ENCODE measurements at places on chromosomes 6 and 20.

- DNase-seq: no peak
Observed at GRCh38 chr20:23147964-23148730, 62.0 kb upstream of the CD93 start.

DNA sequence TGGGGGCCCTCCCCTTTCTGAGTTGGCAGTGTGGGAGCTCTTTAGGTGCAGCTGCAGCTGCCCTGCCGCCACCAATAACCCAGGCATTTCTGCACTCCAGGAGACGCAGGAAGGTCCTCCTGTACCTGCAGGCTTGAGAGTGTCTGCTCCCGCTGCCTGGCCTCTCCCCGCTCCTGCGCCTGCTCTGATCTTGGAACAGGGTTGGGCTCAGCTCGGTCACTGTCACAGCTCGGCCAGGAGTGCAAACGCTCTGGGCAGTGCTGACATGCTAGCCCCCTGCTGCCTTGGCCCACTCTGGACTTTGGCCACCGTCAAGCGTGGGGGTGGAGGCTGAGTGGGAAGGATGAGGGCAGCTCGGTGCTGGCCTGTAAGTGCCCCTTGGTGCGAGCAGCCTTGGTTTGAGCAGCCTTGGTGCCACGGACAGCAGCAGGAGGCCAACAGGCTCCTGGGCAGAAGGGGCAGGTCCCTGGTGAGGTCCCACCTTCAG, 738.1 kb upstream of the GJE1 start:
- DNase-seq: no peak

DNA sequence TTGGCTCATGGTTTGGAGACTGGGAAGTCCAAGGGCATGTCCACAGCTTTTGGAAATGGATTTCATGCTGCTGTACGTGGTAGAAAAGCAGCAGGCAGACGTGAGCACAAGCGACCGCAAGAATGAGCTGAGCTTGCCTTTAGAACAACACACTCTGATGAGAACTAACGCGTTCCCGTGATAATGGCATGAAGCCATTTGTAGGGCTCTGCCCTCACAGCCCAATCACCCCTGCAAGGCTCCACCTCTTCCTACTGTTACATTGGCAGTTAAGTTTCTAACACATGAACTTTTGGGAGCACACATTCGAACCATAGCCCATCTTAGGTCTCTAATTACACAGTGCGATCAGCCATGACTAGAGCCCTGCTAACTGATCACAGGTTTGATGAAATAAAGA, 107.5 kb upstream of the TMEM170B start:
- DNase-seq: no peak

DNA sequence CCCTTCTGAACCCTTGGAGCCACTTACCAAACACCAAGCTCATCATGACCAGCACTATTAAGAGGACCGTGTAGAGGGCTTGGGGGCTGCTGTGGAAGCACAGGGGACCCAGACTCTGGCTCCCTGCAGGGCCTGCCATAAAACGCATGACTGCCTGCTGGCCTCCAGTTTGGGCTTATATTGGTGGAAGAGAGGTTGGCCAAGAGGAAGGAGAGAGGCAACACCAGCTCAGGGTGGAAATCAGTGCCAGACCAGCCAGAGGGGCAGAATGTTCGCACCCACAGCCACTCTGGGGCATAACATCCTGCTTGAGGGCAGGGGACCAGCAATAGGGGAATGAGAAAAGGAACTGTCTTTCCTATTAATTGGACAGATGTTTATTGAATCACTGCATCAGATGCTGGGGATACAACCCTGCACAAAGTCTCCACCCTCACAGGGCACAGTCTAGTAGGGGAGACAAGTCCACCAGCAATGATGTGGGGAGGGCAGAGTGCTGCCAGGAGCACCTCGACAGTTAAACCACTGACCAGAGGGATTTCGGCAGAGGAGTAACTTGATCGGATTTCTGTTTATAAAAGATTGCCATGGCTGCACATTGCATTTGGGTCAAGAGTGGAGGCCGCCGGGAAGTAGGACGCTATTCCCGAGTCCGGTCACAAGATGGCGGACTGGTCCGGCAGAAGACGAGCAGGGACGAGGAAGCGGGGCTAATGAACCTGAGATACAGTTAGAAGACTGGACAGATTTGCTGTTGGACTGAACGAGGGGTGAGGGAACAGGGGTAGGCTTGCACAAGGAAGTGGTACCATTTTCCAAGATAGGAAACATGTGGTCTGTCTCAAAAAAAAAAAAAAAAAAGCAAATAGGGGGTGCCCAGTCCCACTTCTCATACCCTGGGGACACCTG, at the start of gene LY6G5C:
Gene LY6G5C (minus strand): TSS at position 842 of the 909 bp plus-strand sequence. CDS start 694 bp downstream, at position 148.
- DNase-seq: peak; percentile 68

DNA sequence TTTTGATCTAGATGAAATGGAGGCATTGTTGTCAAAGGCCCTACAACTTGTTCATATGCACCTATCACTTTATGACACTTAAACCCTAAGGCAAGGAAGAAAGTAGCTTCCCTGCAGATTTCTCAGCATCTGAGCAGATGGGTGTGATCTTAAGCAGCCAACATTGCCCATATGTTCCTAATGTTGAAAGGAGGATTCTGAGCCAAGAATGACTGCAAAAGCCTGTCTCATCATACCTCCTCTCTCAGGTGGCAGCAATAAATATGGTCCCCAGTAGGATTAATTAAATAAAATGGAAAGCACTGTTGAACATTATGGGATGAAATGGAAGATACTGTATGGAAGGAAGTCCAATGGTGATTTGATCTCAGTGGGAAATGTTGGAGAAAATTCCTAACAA, 538.1 kb upstream of the MAN1A1 start:
- no peak for DNase-seq

DNA sequence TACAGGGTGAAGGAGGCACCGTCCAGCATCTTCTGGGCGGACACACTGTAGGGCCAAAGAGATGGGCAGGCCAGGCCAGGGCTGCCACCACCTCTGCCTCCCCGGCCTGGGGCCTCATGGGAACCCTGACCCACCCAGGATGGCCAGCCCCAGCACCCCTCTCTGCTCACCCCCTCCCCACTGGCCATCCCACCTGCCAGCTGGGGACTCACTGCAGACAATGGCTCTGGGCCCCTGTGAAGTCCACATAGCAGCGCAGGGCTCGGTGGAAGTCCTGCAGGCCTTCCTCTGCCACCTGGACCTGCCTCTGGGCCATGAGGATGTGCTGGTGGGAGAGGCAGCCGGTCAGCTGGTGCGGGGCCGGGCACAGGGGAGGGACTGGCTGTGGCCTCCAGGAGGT, 3.6 kb upstream of the C20orf144 start:
- DNase-seq: no peak

- no peak for DNase-seq
Observed at GRCh38 chr6:132524646-132525045, 11.7 kb upstream of the STX7 start.

DNA sequence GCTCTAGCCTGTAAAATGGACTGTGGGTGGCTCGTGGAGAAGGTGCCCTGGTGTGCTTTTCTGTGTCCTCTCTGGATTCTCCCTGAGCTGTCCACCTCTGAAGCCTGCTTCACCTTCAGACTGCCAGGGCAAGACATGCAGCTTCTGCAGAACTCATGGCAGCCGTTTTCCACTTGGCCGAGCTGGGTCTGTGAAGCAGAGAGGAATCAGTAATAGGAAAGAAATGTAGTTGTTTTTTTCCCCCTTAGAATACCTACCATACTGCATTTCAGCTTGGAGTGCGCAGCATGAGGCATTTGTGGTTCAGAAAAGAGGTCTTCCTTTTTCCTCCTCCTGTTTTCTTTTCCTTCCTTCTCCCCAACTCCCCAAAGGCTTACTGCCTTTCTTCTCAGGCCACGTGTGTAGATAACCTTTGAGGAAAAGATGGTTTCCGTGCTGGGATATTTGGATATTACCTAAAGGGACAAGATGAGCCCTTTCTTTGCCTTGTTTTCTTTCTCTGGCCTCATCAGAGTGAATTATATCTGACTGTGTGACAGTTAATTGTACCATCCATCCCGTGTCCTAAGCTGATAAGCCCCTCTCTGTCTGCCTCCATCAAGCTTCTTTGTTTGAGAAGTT, 39.4 kb downstream of the RREB1 start:
- DNase-seq: peak; percentile 21

- DNase-seq: no peak
Observed at GRCh38 chr6:161048641-161049040, 57.1 kb downstream of the MAP3K4 start.

DNA sequence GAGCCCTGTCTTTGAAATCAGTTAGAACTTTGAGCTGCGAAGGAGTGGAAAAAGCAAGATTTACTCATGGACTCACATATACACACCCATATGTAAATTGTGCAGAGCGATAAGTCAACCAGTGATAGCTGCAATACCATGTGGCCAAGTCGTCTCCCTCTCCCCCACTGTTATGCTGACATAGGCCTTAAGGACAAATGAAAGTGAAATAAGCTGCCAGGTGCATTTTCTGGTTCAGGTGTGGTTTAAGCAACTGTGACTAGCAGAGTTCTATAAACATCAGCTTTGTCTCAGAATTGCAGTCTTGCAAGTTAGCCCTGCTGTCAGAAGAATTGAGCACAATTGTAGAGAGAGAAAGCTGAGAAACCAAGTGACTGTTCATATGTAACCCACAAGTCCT, 9.6 kb downstream of the FAM83B start:
- DNase-seq: peak; percentile 56

GRCh38 chr6:1129131-1129530, 182.8 kb upstream of the FOXQ1 start:
- DNase-seq: no peak

- DNase-seq: no peak
Observed at GRCh38 chr20:44606725-44607441, 24.5 kb downstream of the PKIG start.

- DNase-seq: no peak
Observed at GRCh38 chr20:3864518-3864917, 17.9 kb downstream of the MAVS start.

GRCh38 chr6:136740050-136740974, 52.0 kb downstream of the MAP3K5 start:
- no peak for DNase-seq

- DNase-seq: no peak
Observed at GRCh38 chr20:53800883-53801604, 207.4 kb upstream of the ZNF217 start.
